ENCODE measurements at places on chromosomes 6 and 20.
A peak's percentile ranks its signal among the peaks of the same experiment; 100 is the strongest.

DNA sequence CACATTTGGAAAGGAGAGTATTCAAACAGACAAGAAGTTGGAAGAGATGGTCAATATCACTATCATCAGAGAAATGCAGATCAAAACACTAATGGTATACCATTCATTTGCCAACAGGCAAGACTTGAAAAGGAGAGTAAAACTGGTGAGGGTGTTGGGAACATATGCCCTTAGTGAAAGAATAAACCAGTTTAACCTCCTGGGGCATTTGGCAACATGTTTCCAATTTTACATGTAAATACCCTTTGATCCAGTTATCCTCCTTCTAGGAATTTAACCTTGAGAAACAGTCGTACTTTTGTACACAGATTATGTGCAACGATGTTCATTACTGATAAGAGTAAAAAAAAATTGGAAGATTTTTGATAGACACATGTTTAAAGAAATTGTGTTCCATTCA lies 34.1 kb upstream of the OCSTAMP start:
- no peak for DNase-seq

- no peak for DNase-seq
Measured at GRCh38 chr6:24428615-24429014, 25.9 kb downstream of the MRS2 start.

GRCh38 chr6:140874066-140874465 lies 1258.7 kb upstream of the GJE1 start:
- no peak for DNase-seq

DNA sequence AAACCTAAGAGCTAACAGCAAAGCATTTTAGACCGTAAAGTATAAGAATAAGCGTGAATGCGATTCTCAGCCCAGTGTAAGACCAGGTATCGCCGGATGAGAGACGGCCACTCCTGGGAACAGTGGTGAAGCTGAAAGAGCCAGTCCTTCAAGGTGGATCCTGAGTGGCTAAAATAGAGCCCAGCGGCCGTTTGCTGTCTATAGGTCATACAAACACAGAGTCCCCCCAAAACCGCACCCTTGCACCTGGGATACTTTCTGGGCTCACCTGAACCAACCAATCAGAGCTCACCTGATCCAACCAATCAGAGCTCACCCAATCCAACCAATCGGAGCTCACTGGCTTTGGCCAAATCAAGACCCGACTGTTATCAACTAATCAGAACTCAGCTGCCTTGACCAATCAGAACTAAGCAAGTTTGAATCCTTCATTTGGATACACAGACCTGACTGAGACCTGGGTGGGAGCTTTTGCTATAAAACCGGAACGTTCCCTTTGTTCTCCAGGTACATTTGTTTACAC lies 248.2 kb downstream of the DLL1 start:
- DNase-seq, result no peak

DNA sequence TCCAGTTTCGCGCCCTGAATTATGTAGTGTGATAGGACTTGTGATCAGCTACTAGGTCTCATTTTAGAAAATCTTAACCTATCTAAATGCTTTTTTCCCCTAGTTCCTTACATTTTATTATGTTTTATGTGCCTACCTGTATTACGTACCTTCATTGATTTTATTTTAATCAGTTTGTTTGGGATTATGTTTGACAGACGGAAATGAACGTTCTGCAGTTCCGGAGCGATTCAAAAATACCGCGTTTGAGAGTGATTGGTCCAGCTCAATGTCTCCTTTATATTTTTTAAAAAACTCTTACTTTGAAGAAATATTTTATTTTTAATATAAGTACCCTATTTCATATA lies 114.3 kb upstream of the BTN3A2 start:
- peak; percentile 46 for DNase-seq

- DNase-seq, result no peak
Measured at GRCh38 chr6:733431-734219, 40.7 kb upstream of the EXOC2 start.

- DNase-seq, result no peak
Measured at GRCh38 chr6:79589701-79590100, 41.4 kb upstream of the SH3BGRL2 start.

GRCh38 chr6:142537612-142538478 lies 236.0 kb downstream of the ADGRG6 start:
- DNase-seq, result peak; percentile 4

DNA sequence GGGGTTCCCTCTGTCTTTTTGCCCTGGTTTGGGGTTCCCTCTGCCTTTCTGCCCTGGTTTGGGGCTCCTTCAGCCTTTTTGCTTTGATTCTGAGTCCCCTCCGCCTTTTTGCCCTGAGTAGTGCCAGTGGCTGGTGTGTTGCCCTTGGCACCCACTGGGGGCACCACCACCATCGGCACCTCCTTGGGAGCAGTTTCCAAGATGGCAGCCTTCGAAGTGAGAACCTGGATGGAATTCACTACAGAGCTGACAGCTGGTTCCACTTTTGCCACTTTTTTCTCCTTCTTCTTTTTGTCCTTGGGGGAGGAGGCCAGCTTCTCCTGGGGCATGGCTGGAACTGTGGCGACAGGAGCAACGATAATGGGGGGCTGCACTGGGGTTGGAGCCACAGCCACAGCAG lies 22.2 kb downstream of the RRBP1 start:
- no peak for DNase-seq

- DNase-seq, result no peak
Measured at GRCh38 chr20:43711098-43711654, 15.6 kb downstream of the GTSF1L start.

DNA sequence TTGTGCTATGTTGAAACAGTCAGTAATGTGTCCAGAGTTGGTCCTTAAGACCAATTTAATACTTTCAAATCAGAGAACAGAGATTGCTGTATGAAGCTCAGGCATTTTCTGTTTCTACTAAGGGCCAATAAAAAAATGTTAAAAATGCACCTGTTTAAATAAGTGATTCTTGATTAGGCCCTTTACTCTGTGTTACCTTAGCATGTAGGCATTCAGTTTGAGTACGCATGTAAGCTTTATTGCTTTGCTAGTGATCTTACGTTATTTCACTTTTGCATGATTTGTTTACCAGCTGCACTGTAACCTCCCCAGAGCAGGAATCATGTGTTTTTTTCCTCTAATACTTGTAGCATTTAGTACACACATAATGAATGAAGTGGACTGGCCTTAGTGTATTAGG lies 61.0 kb downstream of the AFG1L start:
- no peak for DNase-seq

DNA sequence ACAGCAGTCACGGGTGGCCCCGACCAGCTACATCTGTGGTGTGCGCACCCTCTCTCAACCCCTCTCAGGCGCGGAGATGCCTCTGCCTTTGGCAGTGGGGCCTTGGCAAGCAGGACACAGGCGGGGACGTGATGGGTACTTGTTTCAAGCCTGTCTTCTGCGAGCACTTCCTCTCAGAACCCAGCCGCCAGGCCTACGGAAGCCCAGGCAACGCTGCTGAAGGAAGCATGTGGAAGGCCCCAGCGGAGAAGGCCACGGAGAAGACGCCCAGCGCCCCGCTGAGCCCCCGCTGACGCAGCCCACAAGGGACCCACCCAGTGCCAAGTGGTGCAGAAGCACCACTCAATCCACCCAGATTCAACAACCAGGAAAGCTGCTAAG lies 13.0 kb downstream of the SERPINB6 start:
- DNase-seq, result no peak

DNA sequence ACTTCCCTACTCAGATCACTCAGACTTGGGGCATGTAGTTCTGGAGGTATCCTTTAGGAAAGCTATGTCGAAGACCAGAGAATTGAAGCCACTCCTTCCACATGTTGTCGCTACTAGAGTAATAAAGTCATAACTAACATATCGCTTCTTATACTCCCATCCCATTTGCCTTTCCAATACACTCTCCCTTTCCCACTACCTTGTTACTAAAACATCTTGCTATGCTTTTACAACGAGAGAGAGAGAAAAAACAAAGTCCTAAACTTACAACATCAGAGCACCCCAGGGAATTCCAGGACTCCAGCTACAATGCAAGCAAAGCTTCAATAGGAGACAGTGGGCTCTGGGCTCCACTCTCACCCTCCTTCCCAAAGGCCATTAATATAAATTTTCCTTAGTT lies 5.1 kb upstream of the LAMP5 start:
- DNase-seq, result no peak

DNA sequence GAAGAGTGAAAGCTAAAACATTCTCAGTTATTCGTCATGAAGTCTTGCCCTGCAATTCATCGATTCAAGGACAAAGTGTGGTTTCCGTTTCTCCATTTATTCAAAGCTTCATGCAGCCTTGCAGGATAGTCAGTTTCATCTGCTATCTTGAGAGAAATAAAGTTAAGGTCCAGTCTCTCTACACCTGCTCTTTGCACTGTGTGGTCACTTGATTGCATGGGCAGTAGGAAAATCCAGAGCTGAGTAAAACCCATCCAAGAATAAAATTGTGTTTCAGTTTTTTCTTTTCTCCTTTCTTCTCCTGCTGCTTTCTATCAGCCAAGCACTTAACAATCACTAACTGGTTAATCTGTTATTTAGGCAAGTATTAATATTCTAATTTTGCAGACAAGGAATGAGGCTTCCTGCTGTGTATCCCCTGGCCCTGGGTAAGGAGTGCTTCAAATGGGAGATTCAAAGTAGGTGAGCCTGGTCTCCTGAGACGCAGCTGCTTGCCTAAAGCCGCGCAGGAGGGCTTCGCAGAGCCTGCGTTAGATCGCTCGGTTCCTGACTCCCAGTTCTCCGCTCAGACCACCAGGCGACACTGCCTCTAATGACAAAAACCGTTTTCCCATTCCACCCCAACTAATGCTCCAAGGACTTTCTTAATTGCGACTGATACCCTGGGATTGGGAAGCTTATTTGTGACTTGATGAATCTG lies 808.3 kb downstream of the TFAP2A start:
- DNase-seq, result no peak

DNA sequence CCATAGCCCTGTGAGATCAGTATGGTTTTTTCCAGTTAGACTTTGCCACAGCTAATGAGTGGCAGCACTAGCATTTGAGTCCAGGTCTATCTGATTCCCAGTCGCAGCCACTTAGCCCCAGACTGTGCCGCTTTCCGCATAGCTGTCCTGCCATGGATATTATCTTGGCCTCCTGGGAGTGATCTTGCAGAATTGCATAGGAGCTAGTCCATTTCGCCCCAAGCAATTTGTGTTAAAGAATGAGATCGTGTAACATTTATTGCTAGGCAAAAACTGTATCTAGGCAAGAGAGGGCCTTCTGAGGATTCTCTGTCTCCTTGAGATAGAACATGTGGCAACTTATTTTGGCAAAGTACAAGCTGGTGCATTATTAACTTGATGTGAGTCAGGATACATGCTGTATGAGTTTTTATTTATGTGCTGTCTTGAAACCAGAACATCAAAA lies 74.2 kb downstream of the EZR start:
- no peak for DNase-seq

- DNase-seq, result no peak
Measured at GRCh38 chr6:167682125-167682524, 144.6 kb upstream of the AFDN start.

DNA sequence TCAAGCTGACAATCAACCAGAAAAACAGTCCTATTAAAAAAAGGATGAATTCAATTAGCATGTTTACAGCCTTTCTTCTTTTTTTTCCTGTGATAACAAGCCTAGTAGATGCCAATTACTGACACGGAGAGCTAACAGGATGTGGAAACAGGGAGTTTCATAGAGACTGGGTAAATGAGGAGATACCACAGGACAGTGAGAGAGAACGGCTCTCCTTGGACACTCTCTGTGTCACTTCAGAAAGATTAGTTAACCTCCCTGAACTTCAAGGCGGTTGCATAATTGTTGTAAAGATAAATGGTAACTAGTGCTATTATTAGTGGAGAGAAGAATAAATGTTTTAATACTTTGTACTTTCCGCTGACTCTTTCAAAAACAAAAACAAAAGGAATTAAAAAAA lies 14.8 kb downstream of the SLC17A5 start:
- no peak for DNase-seq

DNA sequence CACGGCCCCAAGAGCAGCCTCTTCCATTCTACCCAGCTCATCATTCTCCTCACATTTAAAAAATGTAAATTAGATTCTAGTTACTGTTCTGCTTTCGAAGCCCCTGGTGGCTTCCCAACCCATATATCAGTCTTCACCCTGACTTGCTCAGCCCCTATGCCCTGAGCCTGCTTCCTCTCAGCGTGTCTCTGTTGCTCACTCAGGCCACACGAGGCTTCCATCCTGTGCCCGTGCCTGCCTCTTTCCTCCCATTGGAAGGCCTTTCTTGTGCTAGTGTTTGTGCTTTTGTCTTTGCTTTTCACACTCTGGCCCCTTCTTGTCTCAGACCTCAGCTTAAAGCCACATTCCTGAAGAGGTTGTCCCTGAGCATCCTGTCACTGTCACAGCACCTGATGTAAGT lies 78.1 kb downstream of the AFDN start:
- no peak for DNase-seq

GRCh38 chr6:46909371-46909770 lies 12.4 kb downstream of the ADGRF5 start:
- no peak for DNase-seq

GRCh38 chr6:40809627-40810026 lies 222.5 kb upstream of the LRFN2 start:
- DNase-seq, result no peak

- DNase-seq, result no peak
Measured at GRCh38 chr20:13671512-13671911, 32.8 kb upstream of the TASP1 start.

DNA sequence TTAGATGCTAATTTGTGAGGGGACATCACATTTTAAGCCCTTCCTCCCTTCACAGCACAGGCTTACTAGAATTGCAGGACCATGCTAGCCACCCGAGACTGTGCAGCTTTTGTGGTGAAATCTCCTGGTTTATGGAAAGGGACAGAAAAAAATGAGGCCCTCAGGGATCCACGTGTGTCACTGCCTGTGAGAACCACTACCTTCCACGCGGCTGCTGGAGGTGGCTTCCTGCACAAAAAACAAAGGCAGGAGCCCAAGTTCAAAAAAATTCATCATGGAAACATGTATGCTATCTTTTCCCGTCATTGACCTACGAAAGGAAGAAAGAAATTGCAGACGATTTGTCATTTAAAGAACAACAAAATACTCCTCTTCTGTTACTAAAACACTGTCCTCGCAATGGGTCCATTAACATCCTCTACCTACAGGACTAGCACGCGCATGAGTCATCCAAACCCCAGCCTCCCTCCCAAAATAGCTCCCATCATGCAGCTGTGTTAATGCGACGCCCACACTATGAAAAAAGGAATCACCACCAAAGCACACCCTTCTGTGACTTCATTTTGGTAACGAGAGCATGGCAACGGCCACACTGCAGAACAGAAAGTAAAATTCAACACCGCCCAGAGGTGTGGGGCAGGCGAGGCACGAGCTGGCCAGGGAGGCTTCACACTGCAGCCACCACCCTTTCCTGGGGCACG lies 45.7 kb downstream of the RAMACL start:
- no peak for DNase-seq
